ENCODE measurements at places on chromosomes 3 and 15. TPM values are rescaled to one million over a fixed set of nuclear protein-coding genes. Genes with fewer than 3 reads are reported as not detected.

- DNase-seq, result no peak
- no peaks in the 10 kb centered on the region for H3K36me3 ChIP-seq
Measured at GRCh38 chr3:125693887-125694286, 98.6 kb upstream of the OSBPL11 start.

- DNase-seq, result no peak
- no peaks in the 10 kb centered on the region for H3K27me3 ChIP-seq
- peaks cover 12% of the 10 kb centered on the region for H3K4me1 ChIP-seq
- H3K4me3 ChIP-seq, result no peak overlapping the region
- H3K27ac ChIP-seq, result no peak overlapping the region
Measured at GRCh38 chr3:190556351-190556750, 42.5 kb downstream of the IL1RAP start.

DNA sequence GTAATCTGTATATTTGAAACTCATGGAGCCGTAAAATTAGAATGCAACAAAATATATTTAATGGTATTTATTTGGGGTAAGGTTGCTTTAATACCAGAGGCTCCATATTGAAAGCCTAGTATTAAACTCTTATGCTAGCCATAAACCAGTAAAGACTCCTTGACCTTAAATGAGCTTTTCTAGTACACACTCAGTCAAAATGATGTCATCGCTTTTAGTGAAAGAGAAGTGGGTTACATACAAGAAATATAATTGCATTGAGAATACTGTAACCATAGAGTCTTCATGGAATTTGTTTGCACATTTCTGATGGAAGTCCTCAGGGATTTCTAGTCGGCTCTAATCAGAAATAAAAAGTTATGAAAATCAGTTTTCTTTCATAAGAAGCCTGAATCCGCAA lies 757.6 kb downstream of the GBE1 start:
- DNase-seq, result no peak
- no peak overlapping the region for H3K27ac ChIP-seq
- no peaks in the 10 kb centered on the region for H3K36me3 ChIP-seq

- no peaks in the 10 kb centered on the region for H3K36me3 ChIP-seq
- no peak overlapping the region for H3K27ac ChIP-seq
- no peak overlapping the region for H3K4me3 ChIP-seq
- peaks cover 17% of the 10 kb centered on the region for H3K4me1 ChIP-seq
- H3K27me3 ChIP-seq, result peaks cover 5% of the 10 kb centered on the region
- DNase-seq, result no peak
Measured at GRCh38 chr15:78425643-78426042, 12.4 kb upstream of the IREB2 start.

- H3K36me3 ChIP-seq, result no peaks in the 10 kb centered on the region
- no peaks in the 10 kb centered on the region for H3K27me3 ChIP-seq
- no peak for DNase-seq
- H3K27ac ChIP-seq, result no peak overlapping the region
- H3K4me3 ChIP-seq, result no peak overlapping the region
Measured at GRCh38 chr15:98134905-98135304, 174.4 kb downstream of the ARRDC4 start.

DNA sequence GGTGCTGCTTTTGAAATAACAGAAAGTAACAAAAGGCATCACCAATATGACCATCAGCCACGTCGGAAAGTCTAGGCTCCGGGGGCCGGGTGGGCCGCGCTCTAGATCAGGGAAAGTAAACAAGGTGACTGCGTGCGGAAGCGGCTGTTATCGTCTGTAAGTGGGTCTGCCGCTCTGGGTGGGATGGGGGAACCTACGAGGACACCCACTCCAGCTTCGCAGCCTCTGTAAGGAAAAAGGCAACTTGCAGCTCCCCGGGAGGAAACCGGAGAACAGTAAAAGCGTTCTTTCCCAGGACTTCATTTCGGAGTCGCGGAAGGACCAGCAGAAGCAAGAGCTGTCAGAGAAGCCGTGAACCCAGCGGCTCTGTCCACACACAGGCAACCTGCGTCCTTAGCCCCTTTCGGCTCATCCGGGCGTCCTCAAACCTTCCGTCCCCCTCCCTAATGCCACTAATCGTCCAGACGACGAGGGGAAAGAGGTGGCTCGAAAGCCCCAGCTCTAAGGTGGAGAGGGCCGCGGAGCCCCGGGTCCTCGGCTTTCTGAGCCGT lies 461 bp downstream of the XRN1 start:
- no peaks in the 10 kb centered on the region for H3K27me3 ChIP-seq
- H3K4me3 ChIP-seq, result peak overlapping the region; percentile 95
- peaks cover 34% of the 10 kb centered on the region for H3K4me1 ChIP-seq

DNA sequence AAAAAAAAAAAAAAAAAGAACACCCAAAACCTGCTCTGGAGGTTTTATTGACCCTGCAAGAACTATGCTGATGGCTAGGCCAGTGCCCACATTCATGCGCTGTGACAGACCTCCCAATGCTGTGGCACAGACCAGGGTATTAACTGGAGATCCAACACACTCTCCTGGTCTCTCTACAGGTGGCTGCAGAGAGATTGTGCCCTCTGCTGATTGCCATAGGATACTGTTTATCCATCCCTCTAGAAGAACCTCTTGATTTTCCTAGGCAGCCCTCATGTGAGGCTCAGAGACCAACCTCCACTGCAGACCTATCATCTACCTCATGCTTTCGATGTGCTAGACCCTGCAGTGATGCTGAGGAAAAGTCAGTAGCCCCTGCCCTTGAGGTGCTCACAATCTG lies 125.5 kb upstream of the TRIM42 start:
- no peak overlapping the region for H3K4me3 ChIP-seq
- no peaks in the 10 kb centered on the region for H3K27me3 ChIP-seq
- no peaks in the 10 kb centered on the region for H3K4me1 ChIP-seq
- no peak for DNase-seq
- H3K27ac ChIP-seq, result no peak overlapping the region
- H3K36me3 ChIP-seq, result no peaks in the 10 kb centered on the region

- H3K4me1 ChIP-seq, result no peaks in the 10 kb centered on the region
- no peak overlapping the region for H3K27ac ChIP-seq
- H3K4me3 ChIP-seq, result no peak overlapping the region
- no peaks in the 10 kb centered on the region for H3K36me3 ChIP-seq
- DNase-seq, result no peak
- H3K27me3 ChIP-seq, result no peaks in the 10 kb centered on the region
Measured at GRCh38 chr15:81155375-81156218, 21.5 kb downstream of the CFAP161 start.

GRCh38 chr15:88646951-88647350 lies 8.1 kb downstream of the ISG20 start:
- no peak overlapping the region for H3K27ac ChIP-seq
- H3K4me1 ChIP-seq, result peaks cover 72% of the 10 kb centered on the region
- no peaks in the 10 kb centered on the region for H3K27me3 ChIP-seq
- peak; percentile 4 for DNase-seq

DNA sequence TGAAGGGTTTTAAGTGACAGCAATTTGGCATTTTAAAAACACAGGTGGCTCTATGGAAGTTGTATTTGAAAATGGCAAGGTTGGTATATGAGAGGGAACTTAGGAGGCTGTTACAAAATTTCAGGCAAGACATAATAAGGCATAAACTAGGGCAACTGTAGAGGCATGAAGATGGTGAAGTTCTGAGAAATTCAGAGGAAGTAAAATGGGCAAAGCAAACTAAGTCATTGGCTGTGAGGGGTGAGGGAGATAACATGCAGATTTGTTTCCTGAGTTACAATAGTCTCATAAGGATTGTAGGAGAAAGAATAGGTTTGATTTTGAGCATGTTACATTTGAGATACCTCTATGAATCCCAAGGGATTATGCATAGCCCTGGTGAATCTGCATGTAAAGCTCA lies 302.9 kb upstream of the ARHGEF26 start:
- H3K4me1 ChIP-seq, result no peaks in the 10 kb centered on the region
- no peak overlapping the region for H3K4me3 ChIP-seq
- H3K36me3 ChIP-seq, result no peaks in the 10 kb centered on the region

SST gene
- not detected for total RNA-seq

IGF2BP2 gene
- 0.55 TPM for total RNA-seq

DUOXA2 gene
- total RNA-seq, result not detected

FOXB1 gene
- 1.5 TPM for total RNA-seq

PPM1L gene
- 2.7 TPM for total RNA-seq

All from activated CD4-positive, alpha-beta memory T cell treated with anti-CD3 and anti-CD28 coated beads for 36 hours (primary cell).